ENCODE measurements at places on chromosomes 11 and 22.

DNA sequence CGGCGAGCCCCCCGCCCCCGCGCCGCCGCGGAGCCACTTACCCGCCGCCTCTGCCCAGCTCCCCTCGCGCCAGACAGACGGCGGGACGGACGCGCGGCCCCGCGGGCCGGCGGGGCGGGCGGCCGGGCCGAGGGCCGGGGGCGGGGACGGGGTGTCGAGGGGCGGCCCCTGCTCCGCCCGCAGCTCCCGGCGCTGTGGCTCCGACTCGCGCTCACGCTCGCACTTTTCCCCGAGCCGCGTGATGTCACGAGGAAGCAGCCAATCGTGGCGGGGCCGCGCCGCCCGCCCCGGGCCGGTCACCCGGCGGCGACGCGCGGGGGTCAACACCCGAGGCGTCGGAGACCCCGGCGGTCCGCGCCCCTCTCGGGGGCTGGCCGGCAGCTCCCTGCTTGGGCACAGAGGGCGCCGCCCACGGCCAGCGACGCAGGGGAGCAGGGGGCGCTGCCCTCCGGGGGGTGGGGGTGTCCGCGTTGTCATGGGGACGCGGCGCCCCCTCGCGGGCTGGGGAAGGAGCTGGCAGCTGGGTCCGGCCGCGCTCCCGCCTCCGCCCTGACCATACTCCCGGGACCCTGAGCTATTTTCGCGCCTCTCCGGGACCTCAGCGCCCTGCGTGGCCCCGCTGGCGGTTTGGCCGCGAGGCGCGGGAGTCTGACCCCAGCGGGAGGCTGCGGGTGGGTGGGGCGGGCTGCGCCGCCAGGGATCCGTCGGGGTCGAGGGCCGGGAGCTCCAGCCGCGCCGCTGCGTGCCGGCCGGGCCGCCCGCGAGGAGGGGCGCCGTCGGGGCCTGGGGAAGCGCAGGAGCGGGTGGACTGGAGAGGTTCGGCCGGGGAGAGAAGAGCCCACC, at the start of gene CHRM4:
Gene CHRM4 (minus strand): TSS at position 199 of the 843 bp plus-strand sequence. CDS start 5,219 bp downstream, outside the sequence.
- DNase-seq, result no peak

GRCh38 chr22:35220221-35220620, 37.1 kb upstream of the HMGXB4 start:
- DNase-seq, result no peak

DNA sequence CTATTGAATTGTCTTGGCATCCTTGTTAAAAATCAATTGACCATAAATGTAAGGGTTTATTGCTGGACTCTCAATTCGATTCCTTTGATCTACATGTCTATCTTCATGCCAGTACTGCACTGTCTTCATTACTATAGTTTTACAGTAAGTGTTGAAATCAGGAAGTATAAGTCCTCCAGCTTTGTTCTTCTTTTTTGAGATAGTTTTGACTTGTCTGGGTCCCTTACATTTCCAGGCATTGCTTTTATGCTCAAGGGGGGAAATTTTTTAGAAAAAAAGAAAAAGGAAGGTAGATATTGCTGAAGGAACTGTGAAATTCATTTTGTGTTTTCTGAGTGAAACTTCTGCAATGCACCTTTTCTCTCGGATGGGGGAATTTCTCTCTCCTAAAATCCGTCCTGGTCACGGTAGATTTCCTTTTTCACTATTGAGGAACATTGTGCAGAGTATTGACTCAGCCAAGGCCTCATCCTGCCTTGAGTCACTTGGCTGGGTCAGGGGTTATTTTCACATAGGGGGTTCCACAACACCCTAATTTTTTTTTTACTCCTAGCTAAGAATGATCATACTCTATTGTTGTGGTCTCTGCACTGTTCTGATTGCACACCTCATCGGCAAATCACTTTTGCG, 2.8 kb upstream of the ACER3 start:
- no peak for DNase-seq

DNA sequence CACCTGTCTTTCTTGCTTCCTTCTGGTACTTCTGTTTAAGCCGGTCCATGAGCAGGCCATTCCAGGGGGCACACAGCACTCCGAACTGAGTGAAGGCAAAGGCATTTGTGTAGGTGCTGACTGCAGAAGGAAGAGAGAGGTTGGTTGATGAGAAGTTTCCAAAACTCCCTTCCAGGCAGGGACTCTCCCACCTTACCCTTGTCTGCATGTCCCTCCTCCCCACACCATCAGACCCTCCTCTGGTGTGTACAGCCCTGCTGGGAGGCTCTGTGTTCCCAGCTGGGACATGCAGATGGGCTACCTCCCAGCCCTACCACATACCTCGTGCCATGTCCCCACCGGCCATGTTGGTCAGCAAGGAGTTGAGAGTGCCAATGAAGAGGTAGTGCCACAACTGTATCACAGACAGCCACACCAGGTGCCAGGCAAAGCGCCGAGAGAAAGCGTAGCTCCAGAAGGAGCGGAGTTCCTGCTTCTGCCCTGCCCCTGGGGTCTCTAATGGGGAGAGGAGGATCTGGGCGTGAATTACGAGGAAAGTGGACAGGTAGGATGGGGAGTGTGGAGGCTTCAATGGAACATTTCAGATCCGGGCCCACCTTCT, 12.2 kb downstream of the SLC43A3 start:
- no peak for DNase-seq

GRCh38 chr22:25362883-25363240, 143.4 kb downstream of the CRYBB2 start:
- DNase-seq, result no peak

GRCh38 chr11:48045536-48045935, 65.2 kb downstream of the PTPRJ start:
- no peak for DNase-seq

GRCh38 chr11:94747601-94748041, 20.5 kb upstream of the AMOTL1 start:
- DNase-seq, result no peak

- DNase-seq, result no peak
Observed at GRCh38 chr11:64577202-64577601, 13.8 kb upstream of the SLC22A12 start.

DNA sequence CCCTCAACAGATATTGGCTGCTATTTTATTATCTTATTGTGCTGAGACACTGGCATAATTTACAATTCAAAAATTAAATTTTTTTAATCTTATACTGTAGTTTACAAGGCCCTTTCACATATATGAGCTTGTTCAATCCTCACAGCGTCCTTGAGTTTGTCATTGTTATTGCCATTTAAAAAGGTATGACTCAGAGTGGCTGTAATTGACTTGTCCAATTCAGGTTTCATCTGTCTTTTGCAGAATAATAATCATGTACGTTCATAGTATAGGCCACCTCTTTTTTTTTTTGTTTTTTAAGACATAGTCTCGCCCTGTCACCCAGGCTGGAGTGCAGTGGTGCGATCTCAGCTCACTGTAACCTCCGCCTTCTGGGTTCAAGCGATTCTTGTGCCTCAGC, 11.5 kb downstream of the PTPRJ start:
- DNase-seq, result no peak

DNA sequence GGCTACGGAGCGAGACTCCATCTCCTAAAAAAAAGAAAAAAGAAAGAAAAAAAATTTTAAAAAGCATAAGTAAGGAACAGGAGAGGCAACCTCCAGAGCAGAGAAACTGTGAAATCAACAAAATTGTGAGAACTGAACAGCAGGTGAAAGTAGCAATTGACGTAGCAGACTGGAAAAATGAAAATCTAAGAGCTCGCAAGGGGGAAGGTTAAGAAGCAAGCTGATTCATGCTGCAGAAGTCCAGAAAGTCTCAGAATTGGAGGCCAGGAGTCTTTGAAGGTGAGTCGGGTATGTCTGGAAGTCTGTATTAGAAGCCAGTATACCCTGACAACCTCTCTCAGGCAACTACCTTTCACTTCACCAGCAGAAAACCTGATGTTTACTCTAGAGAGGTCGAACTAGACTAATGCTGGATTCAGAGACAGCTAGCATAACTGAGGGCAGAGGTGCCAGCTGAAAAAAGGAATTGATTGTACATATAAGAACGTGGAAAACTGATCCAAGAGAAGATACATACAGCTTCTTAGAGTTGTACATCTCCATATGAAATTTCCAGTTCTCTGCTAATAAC, 161.5 kb downstream of the WNT11 start:
- DNase-seq, result no peak

- no peak for DNase-seq
Observed at GRCh38 chr22:27474112-27474571, 327.4 kb downstream of the MN1 start.

DNA sequence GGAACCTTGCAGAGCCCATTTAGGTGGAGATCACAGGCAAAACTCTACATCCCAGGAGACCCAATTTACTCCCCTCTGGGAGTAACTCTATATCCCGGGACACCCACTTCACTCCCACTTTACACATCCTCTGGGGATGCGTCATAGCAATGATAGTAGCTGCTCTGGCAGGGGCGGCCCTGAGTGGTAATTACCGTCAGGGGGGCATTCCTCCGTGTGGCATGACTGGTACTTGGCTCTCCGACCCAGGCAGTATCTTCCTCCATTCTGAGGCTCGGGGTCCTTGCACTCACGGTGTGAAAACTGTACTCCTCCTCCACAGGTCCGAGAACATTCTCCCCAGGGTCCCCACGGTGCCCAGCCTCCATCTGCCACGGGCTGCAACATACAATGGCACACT, 17.2 kb downstream of the ADAMTS8 start:
- no peak for DNase-seq

DNA sequence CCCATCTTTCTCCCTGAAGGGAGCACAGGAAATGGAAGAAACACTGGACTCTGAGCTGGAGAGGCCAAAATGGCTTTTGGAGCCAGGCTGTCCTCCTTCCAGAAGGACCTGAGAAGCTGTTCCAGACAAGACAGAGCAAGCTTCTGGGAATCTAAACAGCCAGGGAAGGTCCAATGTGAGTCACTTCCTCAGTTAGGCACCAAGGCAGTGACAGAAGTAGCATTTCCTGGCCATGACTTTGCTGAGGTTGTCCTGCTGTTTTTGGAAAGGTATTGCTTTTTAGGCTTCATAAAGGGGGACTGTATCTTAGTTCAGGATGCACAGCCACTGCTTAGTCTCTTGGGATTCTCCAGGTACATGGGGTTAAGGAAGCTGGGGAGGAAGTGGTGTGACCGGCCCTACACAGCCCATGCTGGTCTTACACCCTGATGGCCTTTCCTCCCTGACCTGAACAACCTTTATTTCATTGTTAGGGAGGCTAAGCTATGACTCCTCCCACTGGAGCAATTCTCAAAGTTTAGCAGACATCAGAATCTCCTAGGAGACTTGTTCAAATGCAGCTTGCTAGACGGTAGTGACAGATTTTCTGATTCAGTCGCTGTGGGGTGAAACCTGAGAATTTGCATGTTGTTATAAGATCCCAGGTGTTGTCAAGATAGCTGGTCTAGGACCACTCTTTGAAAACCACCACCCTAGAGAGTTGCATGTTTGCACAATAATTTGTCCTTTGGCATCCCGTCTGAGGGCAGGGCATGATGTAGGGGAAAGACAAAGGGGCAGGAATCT, 6.8 kb upstream of the INSC start:
- no peak for DNase-seq

DNA sequence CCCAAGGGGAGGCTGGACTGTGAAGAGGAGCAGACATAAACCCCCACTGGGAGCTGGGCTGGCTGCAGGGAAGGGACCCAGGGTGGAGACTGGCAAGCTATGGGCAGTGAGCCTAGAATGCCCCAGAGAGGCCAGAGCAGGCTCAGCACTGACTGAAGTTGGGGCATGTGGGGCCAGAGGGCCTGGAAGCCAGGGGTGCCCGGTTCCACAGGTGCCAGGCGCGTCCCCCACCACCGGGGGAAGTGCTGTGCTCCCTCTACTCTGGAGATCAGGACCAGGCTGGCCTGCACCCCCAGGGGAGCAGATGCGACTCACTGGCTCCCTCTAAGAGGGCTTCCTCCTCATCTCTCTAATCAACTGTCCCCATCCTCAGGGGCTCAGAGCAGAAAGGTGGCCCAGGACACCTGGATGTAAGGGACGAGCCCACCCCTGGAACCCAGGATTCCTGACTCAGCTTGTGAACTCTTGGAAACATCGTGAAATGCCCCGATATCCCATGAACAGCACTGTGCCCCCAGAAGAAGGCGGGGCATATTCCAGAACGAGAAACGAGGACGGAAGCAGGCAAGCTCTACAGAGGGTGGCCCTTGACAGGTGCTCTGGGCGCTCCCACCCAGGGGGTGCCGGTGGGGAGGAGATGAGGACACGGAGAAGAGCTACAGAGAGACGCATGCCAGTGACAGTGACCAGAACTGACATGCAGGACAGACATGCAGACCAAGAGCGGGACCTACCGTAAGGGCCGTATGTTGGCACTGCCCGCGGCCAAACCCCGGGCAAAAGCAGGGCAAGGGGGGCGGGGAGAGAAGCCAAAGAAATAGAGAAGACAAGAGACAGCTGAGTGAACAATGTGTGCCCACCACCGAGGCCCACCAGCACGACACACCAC, 20.4 kb downstream of the MAFF start:
- DNase-seq, result no peak

DNA sequence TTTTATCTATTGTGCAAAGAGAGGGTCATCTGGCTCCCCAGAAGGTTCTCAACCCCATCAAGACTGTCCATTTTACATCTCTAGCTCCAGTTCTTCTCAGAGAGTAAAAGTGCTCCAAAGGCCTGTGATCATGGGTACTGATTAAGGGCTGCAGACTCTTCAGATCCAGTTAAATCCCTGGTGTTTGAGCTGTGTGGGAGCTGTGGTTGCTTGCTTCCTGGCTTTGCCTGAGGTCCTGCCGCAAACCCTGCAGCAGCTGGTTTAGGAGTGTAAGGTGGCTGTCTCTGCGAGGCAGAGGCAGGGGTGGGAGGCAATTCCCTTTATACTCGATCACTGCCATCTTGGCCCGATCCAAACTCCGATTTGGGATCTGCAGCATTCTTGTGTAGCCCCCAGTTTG, 1.2 kb downstream of the MRPL17 start:
- no peak for DNase-seq

DNA sequence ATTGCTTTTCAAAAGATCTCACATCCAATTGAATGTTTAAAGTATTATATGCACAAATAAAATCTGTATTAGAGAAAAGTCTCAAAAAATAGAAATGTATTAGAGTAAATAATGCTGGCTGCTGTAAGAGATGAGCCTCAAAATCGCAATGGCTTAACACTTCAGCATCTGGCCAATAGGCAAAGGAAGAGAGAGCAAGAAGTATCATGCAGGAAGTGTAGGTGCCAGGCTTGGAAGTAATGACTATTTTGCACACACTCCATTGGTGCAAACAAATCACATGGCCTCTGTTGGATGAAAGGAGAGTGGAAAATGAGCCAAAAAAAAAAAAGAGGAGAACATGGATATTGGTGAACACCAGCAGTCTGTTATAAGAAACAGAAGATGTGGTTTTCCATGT, 193.0 kb upstream of the E2F8 start:
- DNase-seq, result no peak

- DNase-seq, result no peak
Observed at GRCh38 chr11:21561581-21561980, 631.3 kb upstream of the ANO5 start.

DNA sequence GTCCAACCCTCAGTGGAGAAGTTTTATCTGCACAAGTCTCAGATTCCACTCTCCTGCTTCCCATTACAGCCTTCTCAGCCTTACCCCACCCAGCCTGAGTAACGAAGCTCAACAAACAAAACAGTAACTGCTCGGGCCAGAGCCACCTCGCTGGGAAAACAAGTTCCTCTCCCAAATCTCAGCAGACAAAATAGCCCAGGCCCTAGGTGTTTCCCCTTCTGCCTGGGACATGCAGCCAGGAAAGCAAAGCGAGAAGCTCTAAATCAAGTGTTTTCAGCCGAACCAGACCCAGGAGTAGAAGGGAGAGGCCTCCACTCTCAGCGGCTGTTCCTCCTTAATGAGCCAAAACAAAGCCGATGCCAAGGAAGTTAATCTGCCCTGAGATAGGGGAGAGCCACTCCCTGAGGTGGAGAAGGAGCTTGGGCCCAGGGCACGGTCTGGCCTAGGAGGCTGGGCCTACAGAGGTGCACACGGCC, 44.0 kb downstream of the LIF start:
- no peak for DNase-seq

GRCh38 chr11:64406221-64406946, 47.4 kb downstream of the RPS6KA4 start:
- no peak for DNase-seq
